Smooth muscle cell of the umbilical artery (primary cell): ENCODE measurements at places on chromosomes 4 and X. TPM values are rescaled to one million over a fixed set of nuclear protein-coding genes. Genes with fewer than 3 reads are reported as not detected.

Gene NR3C2
- total RNA-seq: 1.8 TPM in 2 replicates

Gene FBXL5
- total RNA-seq: 102 and 147 TPM in 2 replicates

Gene SHOX
- not detected in 2 replicates for total RNA-seq

Gene TRAM1L1
- total RNA-seq: 3.3 and 3.6 TPM in 2 replicates

Gene RNF128
- total RNA-seq: 9.2 and 29.3 TPM in 2 replicates

Gene NHSL2
- total RNA-seq: 1.5 and 10.1 TPM in 2 replicates

Gene PTCHD1
- not detected in 2 replicates for total RNA-seq

Gene SPATA18
- total RNA-seq: 23.2 and 25.4 TPM in 2 replicates

Gene SRP72
- 77.5 and 138 TPM in 2 replicates for total RNA-seq

Gene TIMM8A
- total RNA-seq: 4.2 and 6.9 TPM in 2 replicates

Gene PCDH19
- total RNA-seq: 0.69 and 1.2 TPM in 2 replicates

Gene PPARGC1A
- 0.05 TPM in 1 of 2 replicates, not detected in the other for total RNA-seq

Gene PPP2R2C
- 0.18 TPM in 1 of 2 replicates, not detected in the other for total RNA-seq

Gene SULT1E1
- 7.5 and 9.2 TPM in 2 replicates for total RNA-seq

Gene GRIA3
- total RNA-seq: 25.1 and 25.8 TPM in 2 replicates

Gene GASK1B
- total RNA-seq: 103 and 160 TPM in 2 replicates

Gene SAGE1
- not detected in 2 replicates for total RNA-seq

Gene SLC25A14
- 11.5 and 12.2 TPM in 2 replicates for total RNA-seq

Gene SLC26A1
- total RNA-seq: under 0.01 and 0.09 TPM in 2 replicates

Gene FRMPD3
- total RNA-seq: not detected in 2 replicates

Gene MBNL3
- total RNA-seq: 0.30 and 2.0 TPM in 2 replicates

Gene HPGD
- 0.30 and 0.51 TPM in 2 replicates for total RNA-seq

Gene TMPRSS11E
- total RNA-seq: under 0.01 and 0.05 TPM in 2 replicates

Gene ADH1C
- not detected in 2 replicates for total RNA-seq

Gene USP51
- total RNA-seq: 1.5 and 1.6 TPM in 2 replicates

Gene ESX1
- total RNA-seq: not detected in 2 replicates

Gene HTR2C
- not detected in 2 replicates for total RNA-seq

Gene HMGN5
- 1.2 TPM in 2 replicates for total RNA-seq

Gene TRIML2
- 0.14 TPM in 1 of 2 replicates, not detected in the other for total RNA-seq

Gene FRMPD4
- total RNA-seq: 0.59 and 1.3 TPM in 2 replicates

Gene CSAG1
- not detected in 2 replicates for total RNA-seq

Gene MAOA
- 2.1 and 3.9 TPM in 2 replicates for total RNA-seq

Gene MAGEA2B
- total RNA-seq: not detected in 2 replicates

Gene HSD17B13
- 0.05 and 0.30 TPM in 2 replicates for total RNA-seq

Gene TRAPPC2
- 12.1 and 14.3 TPM in 2 replicates for total RNA-seq

Gene RAI2
- not detected in 2 replicates for total RNA-seq

Gene CLCN4
- 1.2 and 1.6 TPM in 2 replicates for total RNA-seq

Gene MAGEC3
- total RNA-seq: not detected in 2 replicates

Gene HSFX4
- not detected in 2 replicates for total RNA-seq

Gene ADH7
- total RNA-seq: not detected in 2 replicates

Gene ZNF718
- total RNA-seq: 3.0 and 6.0 TPM in 2 replicates

Gene PAGE2
- total RNA-seq: not detected in 2 replicates

Gene TRPC5OS
- total RNA-seq: not detected in 2 replicates

Gene SYNPO2
- total RNA-seq: 19.5 and 48.1 TPM in 2 replicates

Gene MAGEA6
- total RNA-seq: not detected in 2 replicates

Gene POLR2B
- total RNA-seq: 130 and 185 TPM in 2 replicates
